Stimulated activated CD8-positive, alpha-beta memory T cell treated with anti-CD3 and anti-CD28 coated beads, Interleukin-15, amount 100 ng/mL, for 1 hour (primary cell): ENCODE measurements at places on chromosomes 4 and X.

DNA sequence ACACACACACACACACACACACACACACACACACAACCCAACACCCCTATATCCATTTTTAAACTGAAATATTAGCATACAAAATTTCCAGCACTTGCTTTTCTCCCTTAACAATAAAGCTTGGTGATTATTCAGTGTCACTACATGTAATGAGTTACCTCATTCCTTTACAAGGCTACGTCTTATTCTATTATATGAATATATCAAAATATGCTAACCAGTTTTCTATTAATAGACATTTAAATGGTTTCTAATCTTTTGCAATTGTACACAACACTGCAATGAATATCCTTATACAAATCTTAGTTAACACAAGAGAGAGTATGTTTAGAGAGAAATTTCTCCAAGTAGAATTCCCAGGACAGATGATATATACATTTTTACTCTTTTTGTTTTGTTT is 14.2 kb downstream of the ZNF81 start:
- no peak for DNase-seq

- no peak for DNase-seq
Measured at GRCh38 chr4:4935974-4936373, 76.5 kb downstream of the MSX1 start.

GRCh38 chr4:41613821-41614220 is 75.9 kb downstream of the LIMCH1 start:
- no peak for DNase-seq

DNA sequence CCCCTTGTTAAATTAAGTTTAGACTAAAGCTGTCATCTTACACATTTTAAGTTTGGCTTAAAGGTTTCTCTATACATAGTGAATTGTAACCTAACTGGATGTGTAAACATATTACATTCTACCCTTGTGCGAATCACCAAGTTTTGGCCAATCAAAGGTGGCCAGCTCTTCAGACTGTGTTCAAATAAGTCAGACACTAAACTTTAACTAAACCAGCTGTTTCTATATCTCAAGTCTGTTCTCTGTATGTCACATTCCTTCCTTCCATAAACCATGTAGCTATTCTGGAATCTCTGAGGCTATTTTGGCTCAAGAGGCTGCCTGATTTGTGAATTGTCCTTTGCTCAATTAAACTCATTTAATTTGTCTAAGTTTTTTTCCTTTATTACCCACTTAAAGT is 6.7 kb downstream of the SULT1B1 start:
- DNase-seq: no peak

- DNase-seq: no peak
Measured at GRCh38 chr4:178789279-178789678, 1347.0 kb upstream of the AGA start.

DNA sequence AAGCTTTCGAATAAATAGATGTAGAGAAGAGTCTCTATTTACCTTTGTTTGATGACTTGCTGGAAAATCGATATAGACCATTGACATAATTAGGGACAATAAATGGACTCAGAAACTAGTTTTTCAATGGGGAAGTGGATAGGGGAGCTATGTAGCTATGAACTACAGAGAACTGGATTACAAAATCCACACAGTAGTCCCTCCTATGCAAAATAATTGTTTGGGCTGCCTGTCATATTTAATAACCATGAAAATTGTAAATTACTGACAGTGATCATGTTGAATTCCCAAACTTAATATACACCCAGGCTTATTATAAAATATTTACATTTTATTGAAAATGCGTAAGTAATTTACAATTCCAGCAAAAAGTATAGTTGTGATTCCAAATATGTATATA is 333.1 kb upstream of the FAM241A start:
- no peak for DNase-seq

- no peak for DNase-seq
Measured at GRCh38 chr4:101192244-101192643, 155.1 kb downstream of the PPP3CA start.

GRCh38 chr4:89306486-89307177 is 968 bp downstream of the GPRIN3 start:
- no peak for DNase-seq

DNA sequence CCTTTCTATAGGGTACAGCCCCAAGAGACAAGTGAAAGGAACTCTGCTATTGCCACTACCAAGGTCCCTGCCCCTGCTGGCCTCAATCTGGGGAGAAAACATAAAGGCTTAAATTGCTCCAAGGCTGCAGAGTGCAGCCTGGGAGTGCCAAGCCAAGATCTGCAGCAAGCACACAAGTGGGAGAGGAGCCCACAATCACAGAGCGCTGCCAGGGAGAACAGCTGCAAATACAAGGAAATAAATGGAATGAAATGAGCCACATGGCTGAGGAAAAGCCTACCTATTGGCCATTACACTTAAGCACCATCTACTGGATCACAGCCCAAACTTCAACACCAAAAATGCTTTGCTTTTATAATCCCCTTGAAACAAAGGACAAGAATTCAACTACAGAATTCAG is 582.4 kb downstream of the FAM133A start:
- DNase-seq: no peak

- DNase-seq: no peak
Measured at GRCh38 chr4:145842224-145842887, 96.3 kb downstream of the ZNF827 start.

- DNase-seq: no peak
Measured at GRCh38 chr4:186082221-186082620, 13.3 kb downstream of the TLR3 start.

DNA sequence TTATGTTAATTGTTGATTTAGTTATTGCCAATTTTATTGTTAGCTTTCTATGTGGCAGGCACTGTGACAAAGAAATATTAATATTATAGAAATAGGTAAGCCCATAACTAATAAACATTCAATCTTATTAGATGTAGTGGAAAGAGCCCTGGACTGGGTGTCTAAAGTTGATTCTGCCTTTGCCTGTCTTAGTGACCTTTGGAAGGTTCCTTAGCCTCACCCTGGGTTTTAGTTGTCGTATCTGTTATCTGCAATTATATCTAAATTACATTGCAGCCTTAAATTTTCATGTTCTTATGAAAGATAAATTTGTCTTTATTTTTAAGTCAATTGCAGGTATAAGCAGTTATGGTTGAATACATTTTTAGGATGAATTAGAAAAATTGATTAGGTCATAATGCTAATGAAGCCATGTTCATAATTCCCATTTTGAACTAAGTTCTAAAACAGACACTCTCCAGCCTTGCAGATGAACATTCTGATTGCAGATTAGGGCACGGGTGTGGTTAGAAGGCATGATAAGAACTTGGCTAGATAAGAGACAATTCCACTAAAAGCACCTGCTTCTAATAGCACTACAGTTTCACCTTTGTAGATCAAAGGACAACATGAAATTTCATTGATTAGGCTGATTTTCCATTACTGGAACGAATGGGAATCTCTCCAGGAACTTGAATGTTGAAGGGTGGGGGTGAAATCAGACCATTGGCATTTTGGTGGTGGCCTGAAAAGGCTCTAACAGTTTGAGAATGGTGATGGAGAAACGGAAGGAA is 17.3 kb upstream of the ENPEP start:
- DNase-seq: no peak

- no peak for DNase-seq
Measured at GRCh38 chr4:140212646-140213045, 58.7 kb upstream of the MAML3 start.

DNA sequence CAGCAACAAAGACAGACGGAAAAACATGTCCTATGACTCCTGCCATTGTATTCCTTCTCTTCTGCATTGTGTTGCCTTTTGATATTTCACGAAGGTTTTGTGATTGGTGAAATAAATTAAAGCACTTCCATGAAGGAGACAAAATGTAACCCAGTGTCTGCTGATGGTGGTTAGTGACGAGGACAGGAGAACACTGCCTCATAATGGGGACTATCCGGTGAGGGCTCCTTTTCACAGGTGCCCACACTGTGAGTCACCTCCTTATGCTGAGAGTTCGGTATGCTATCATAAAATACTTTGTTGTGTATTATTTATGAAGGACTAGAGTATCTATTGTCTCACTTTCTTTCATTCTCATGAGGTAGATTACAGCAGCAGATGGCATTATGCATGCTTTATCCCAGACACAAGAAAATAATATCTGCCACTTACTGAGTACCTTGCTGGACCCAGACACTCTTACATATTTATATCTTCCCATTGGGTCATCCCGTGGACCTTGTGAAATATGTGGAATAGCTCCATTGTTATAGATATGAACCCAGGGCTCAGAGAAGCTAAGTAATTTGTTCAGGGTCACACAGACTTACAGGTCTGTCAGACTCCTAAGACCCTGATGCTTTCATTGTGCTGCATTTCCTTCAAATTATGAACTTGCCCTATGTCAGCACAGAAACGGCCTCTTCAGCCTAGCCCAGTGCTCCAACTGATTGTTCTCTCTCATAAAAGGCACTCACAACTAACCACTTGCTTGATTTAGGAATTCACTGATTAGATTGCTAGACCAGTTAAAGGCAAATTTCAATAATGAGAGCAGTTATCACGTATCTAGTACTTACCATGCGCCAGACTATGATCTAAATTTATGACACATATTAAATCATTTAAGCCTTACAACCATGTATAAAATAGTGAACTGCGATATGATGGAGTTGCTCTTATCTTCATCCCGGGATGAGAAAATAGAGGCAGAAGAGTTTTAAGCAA is 31.2 kb downstream of the PLS3 start:
- no peak for DNase-seq

GRCh38 chr4:8381814-8382581 is 58.5 kb downstream of the ACOX3 start:
- no peak for DNase-seq

DNA sequence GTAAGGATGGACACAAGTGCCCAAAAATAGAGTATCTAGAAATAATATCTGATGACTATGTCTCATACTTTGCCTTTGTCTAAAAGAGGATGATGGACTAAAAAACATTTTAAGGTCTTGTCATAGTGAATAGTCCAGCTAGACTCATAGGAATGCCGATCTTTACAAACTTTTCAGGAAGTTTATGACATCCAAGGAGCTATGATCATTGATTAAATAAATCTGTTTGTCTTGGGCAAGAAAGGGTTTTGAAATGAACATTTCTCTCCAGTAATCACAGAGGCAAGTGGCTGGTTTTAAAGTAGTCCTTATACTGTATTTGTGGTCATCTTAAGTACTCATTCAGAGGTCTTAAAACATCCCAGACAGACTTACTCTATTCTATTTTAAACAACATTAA is 109.8 kb downstream of the MAPK10 start:
- DNase-seq: no peak
